ENCODE measurements at places on chromosomes 12 and 14.

DNA sequence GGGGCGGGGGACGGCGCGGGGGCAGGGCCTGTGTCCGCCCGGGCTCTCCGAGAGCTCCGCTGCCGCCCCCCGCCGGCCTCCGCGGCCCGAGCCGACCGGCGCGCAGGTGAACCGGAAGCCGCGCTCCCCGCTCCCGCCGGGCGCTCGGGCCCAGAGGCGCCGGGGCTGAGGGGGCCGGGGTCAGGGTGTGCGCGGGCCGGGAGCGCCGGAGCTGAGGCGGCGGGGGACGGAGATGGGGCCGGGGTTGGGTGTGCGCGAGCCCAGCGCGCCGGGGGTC lies 431 bp downstream of the HIP1R start:
- DNase-seq, result no peak

DNA sequence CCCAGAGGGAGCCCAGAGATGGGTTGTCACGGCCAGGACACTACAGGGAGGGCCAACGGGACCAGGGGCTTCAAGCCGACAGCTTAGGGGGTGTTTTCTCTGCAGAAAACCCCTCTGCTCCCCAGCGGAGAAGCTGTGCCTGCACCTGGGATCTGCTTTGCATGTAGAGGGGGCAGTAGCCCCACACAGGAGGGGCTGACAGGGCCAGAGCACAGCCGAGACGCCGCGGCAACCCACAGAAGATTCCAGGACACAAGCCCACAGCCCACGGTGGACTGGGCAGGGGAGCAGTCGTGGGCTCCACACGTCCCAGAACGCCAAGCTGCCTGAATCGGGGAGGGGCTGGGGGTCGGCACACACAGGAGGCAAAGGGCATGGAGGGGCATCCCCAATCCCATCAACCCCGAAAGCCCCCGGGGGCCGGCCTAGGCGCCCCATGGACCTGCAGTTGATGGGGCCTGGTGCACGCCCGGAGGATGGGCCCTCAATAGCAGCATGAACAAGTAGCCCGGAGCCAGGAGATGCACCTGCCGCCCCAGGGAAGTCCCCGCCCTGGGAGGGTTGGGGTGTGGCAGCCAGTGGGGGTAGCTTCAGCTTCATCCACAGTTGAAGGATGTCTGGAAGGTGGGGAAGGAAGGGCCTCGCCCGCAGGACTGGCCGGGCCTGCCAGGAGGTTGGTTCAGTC lies 30.5 kb upstream of the TMEM179 start:
- no peak for DNase-seq

DNA sequence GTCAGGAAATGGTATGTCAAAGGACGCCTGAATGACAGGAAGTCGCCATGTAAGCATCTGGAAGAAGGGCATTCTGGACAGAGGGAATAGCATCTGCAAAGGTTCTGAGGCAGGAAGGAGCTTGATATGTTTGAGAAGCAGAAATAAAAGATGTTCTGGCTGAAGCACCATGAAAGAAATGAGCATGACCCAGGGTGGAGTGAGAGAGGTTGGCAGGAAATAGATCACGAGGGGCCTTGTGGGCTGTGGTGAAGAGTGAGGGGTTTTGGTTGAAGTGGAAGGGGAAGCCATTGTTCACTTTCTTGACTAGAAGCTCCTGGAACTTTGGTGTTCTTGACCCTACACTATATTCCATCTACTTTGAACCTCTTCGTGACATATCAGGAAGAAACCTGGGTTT lies 99.4 kb upstream of the PARP11 start:
- no peak for DNase-seq

GRCh38 chr12:62803756-62804155 lies 131.2 kb downstream of the PPM1H start:
- no peak for DNase-seq

- DNase-seq, result no peak
Observed at GRCh38 chr12:99131751-99132199, 486.7 kb downstream of the APAF1 start.

GRCh38 chr12:108381787-108382436 lies 42.8 kb upstream of the CMKLR1 start:
- no peak for DNase-seq

DNA sequence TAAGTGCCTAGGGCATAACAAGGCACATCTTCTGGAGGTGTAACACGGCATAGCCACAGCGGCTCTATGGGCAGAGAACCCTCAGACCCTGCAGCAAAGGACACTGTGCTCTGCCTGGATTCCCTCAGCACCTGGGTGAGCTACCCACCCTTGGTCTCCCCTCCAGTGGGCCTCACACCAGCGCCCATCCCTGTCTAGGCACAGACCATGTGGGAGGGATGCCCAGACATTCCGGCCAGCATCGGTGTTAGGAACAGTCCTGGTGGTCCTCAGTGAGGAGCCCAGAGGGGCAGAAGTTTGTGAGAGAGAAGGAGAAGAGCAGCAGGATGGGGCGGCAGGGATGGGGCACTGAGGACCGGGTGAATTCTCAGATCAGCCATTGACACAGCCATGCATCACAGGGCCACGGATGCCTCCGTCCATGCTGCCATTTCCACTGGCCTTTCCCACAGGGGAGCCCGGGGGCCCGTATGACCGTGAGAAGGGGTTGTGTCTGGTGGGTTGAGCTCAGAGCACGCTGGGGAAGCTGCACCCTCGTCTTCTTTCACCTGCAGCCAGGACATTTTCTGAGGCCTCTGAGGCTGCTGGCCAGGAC lies 282.7 kb upstream of the SFSWAP start:
- no peak for DNase-seq

DNA sequence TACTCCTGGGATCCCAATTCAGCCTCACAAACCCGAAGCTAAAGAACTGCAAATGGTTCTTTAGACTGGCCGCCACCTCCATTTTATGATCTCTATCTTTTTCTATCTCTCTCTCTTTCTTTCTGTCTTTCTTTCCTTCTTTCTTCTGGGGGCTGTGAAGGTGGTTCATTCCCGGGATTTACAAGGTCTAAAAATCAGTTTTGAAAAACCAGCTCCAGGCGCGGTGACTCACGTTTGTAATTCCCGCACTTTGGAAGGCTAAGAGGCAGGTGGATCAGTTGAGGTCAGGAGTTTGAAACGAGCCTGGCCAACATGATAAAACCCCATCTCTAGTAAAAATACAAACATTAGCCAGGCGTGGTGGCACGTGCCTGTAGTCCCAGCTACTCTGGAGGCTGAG lies 67.2 kb upstream of the VASH1 start:
- no peak for DNase-seq

GRCh38 chr14:78448164-78449094 lies 278.3 kb downstream of the NRXN3 start:
- peak; percentile 2 for DNase-seq

DNA sequence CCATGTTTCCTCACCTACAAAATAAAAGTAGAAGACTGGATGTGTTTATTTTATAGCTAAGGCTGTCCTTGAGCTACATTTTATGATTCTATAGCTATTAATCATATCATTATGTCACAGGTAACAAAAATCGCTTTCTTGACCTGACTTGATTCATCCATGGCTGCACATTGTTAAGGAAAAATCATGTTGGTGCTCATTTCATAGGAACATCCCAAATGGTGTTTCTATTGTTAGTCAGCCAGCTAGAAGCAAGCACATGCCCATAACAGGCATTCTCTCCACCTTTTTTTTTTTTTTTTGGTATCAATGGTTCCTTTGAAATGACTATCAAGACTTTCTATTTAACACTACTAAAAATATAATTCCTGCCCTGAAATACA lies 45.3 kb upstream of the PTHLH start:
- no peak for DNase-seq

GRCh38 chr14:76510181-76510580 lies 134.2 kb downstream of the ESRRB start:
- DNase-seq, result no peak

DNA sequence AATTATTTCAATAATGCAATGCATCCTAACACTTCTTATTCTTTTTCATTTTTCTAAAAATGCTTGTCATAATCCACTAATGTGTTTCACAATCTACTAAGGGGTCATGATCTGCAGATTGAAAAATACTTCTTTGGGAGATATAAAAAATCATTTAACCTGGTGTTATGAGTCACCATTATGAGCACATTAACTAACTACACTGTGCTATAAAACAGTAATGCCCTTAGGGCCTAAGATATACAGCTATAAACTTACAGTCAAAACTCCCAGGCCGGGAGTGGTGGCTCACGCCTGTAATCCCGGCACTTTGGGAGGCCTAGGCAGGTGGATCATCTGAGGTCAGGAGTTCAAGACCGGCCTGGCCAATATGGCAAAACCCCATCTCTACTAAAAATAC lies 14.2 kb downstream of the ATXN2 start:
- no peak for DNase-seq

- no peak for DNase-seq
Observed at GRCh38 chr12:7016958-7017571, 1.2 kb downstream of the LPCAT3 start.

GRCh38 chr12:50979369-50980052 lies 27.2 kb downstream of the HIGD1C start:
- DNase-seq, result no peak

DNA sequence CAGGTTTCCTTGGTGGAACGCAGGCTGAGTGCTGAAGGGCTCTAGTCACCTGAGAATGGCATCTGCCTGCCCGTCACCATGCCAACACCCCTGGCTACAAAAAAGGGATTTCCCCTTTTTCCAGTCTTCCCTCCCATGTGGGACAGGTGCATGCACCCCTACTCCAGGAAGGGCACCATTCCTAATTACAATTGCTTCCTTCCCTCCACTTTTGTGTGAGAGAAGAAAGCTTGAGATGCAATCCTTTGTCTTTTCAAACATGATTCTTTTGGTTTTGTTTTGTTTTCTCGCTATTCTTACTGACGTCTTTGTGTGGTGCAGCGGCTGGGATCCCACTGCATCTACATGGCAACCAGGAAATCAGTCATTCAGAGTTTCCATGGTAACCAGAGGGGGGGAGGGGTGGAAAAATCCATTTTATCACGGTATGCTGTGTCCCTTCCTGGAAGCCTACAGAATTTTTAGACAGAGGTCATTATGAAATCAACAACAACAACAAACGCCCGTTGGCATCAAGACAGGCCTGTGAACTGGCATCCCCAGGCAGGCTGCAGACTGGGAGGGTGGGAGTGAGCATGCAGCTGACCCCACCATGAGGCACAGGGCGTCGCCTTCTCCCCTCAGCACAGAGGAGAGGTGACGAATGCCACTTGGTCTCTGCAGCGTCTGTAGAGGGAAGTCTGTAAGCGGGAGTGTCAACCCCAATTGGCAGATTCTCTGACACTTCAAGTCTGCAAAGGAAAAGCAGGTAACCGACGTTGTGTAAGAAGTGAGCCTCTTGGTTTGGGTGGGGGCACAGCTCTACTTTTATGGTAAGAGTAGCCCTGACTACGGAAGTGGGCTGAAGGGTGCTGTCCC lies 13.6 kb upstream of the GNG2 start:
- no peak for DNase-seq

GRCh38 chr12:58302487-58303011 lies 361.2 kb downstream of the ATP23 start:
- DNase-seq, result no peak

GRCh38 chr12:25200703-25201102 lies 5.7 kb downstream of the ETFRF1 start:
- no peak for DNase-seq

DNA sequence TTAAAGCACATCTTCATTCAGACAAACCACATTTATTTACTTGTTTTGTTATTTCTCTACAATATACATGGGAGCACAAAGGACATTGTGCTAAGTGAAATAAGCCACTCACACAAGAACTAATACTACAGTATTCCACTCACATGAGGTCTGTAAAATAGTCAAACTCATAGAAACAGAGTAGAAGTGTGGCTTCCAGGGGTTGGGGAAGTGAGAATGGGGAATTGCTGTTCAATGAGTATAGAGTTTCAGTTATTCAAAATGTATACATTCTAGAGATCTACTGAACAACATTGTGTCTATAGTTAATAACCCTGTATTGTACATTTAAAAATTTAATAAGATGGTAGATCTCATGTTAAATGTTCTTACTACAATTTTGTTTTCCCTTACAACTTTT lies 88.8 kb downstream of the ATXN7L3B start:
- DNase-seq, result no peak

GRCh38 chr14:90291699-90292098 lies 35.3 kb downstream of the PSMC1 start:
- DNase-seq, result no peak
